ENCODE measurements at places on chromosomes 1 and 21. TPM values are rescaled to one million over a fixed set of nuclear protein-coding genes. Genes with fewer than 3 reads are reported as not detected.

PDIK1L gene
- 8.8 TPM for polyA plus RNA-seq

DNA sequence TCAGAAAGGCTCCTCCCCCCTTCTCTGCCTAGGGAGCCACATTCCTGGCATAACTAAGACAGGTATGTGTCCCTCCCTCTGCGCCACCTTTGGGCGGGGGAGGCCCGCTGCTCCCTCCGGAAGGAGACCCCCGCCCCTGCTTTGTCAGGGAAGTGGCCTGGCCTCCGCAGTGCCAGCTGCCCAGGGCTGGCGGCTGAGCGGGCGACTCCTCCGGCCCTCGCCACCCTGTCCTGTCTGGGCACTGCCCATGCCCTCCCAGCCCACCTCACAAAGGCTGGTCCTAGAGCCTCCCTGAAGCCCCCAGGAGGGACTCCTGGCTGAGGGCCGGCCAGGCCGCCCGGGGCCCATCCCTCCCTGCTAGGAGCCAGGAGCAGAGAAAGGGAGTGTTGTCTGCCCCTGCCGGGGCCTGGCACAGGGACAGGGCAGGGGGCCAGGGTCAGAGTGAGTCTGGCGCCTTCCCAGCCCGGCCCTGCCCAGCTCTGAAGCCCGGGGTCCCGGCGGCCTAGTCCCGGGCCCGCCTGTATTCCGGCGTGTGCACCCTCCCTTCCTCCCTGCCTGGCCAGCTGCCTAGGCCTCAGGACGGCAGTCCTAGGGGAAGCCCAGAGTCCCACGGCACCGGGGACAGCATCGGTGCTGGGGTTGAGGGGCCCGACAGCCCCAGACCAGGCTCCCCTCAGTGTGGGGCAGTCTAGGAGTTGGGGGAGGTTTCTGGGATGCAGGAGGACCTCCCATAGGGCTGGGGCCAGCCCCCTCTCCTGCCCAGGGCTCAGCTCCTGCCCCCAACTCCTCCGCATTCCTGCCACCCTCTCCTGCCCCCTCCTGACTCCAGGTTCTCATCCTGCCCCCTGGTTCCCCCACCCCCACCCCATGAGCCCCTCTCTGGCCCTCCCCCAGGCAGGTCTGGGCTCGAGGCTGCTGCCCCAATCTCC, 5.1 kb downstream of the AGRN start:
- DNase-seq, result no peak

PIGR gene
- polyA plus RNA-seq, result not detected

DMRTA2 gene
- 0.09 TPM for polyA plus RNA-seq
